Memory B cell (primary cell): ENCODE measurements at places on chromosomes 5 and 9.

GRCh38 chr9:99249619-99250018, 27.5 kb downstream of the SEC61B start:
- DNase-seq: no peak
- peaks cover 2% of the 10 kb centered on the region for H3K36me3 ChIP-seq
- H3K27me3 ChIP-seq: no peaks in the 10 kb centered on the region
- peaks cover 17% of the 10 kb centered on the region for H3K4me1 ChIP-seq
- no peak overlapping the region for H3K27ac ChIP-seq

DNA sequence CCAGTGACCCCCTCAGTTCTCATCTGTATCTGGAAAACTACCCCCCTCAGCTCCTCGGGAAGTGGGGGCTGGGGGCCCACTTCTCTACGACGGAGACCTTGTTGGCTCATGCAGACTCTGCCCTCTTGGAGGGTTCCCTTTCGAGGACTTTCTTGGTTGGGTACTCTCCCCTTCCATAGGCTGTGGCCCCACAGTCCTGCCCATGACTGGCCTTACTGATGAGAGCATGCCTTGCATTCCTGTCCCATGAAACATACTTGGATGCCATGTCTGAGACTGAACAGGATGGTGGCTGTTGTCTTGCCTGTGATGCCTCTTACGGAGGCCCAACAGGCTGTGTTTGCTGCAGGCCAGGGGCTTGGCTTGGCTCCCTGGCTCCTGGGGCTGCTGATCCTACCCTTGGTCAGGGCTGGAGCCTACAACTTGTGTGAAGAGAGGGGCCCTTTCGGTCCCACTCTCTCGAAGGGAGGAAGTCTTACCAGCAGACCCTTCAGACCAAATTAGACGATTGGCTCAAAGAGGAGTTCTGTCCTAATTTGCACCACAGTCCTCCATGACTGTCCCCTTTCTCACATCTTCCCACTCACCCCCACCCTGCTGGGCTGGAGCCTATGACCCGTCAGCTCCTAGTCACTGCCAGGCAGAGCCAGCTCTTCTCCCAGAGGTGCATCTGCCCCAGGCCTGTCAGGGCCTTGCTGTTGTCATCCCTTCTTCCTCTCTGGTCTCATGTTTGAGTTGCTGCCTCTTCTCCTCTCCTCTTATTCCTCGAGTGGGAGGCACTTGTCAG, 109.9 kb downstream of the CACNA1B start:
- no peaks in the 10 kb centered on the region for H3K36me3 ChIP-seq
- no peaks in the 10 kb centered on the region for H3K4me1 ChIP-seq
- no peak overlapping the region for H3K4me3 ChIP-seq
- no peak overlapping the region for H3K27ac ChIP-seq
- DNase-seq: no peak

GRCh38 chr9:136110082-136111061, 8.3 kb downstream of the TMEM250 start:
- no peaks in the 10 kb centered on the region for H3K36me3 ChIP-seq
- no peak overlapping the region for H3K27ac ChIP-seq
- H3K4me1 ChIP-seq: peaks cover 23% of the 10 kb centered on the region
- peaks cover 2% of the 10 kb centered on the region for H3K27me3 ChIP-seq

GRCh38 chr5:54624805-54625568, 107.4 kb downstream of the SNX18 start:
- H3K36me3 ChIP-seq: no peaks in the 10 kb centered on the region
- H3K27me3 ChIP-seq: no peaks in the 10 kb centered on the region
- no peak for DNase-seq
- no peak overlapping the region for H3K4me3 ChIP-seq
- H3K27ac ChIP-seq: no peak overlapping the region

DNA sequence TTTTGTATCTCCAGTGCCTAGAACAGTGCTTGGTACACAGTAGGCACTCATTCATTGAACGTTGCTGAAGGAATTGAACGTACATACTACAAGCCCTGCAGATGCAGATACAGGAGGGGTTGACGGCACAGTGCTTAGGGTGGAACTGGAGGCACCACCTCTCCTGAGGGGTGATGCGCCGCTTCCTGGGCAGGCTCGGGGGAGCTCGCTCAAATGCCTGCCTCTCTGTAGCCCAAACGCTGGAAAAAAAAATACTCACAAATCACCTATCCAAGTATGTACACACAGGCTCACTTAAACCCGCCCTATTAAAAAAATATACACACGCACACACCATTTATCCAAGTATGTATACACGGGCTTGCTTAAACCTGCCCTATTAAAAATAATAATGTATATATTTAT, 536 bp upstream of the COMMD10 start:
- no peaks in the 10 kb centered on the region for H3K27me3 ChIP-seq
- peaks cover 31% of the 10 kb centered on the region for H3K4me1 ChIP-seq
- peak overlapping the region; percentile 74 for H3K4me3 ChIP-seq
- H3K36me3 ChIP-seq: peaks cover 11% of the 10 kb centered on the region
- peak overlapping the region; percentile 97 for H3K27ac ChIP-seq
- DNase-seq: peak; percentile 14

- DNase-seq: no peak
- peaks cover 8% of the 10 kb centered on the region for H3K27me3 ChIP-seq
- H3K27ac ChIP-seq: no peak overlapping the region
- H3K4me1 ChIP-seq: no peaks in the 10 kb centered on the region
Measured at GRCh38 chr5:90741022-90741564, 182.5 kb downstream of the ADGRV1 start.

DNA sequence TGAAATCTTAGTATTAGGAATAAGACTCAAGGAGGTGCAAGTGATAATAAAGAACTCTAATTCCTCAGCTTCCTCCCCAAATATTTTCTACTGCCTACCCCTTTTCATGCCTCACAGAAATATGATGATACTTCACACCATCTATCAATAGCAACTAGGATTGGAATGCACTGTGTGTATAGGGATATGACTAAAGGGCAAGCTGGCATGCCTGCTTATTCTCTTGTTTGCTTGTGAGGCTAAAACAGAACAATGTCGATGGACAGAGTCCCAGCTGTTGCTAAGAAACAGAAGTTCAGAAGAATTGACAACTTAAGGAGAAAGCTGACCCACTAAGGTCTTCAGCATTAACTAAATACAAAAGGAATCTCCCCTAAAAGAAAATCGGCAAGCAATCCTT, 9.7 kb upstream of the CHD1 start:
- H3K4me3 ChIP-seq: no peak overlapping the region
- H3K27ac ChIP-seq: peak overlapping the region; percentile 60
- DNase-seq: no peak
- peaks cover 30% of the 10 kb centered on the region for H3K4me1 ChIP-seq
- peaks cover 2% of the 10 kb centered on the region for H3K36me3 ChIP-seq
- no peaks in the 10 kb centered on the region for H3K27me3 ChIP-seq

GRCh38 chr5:80629281-80629680, 25.2 kb upstream of the MSH3 start:
- DNase-seq: no peak
- H3K27ac ChIP-seq: no peak overlapping the region
- peaks cover 19% of the 10 kb centered on the region for H3K36me3 ChIP-seq
- no peak overlapping the region for H3K4me3 ChIP-seq

DNA sequence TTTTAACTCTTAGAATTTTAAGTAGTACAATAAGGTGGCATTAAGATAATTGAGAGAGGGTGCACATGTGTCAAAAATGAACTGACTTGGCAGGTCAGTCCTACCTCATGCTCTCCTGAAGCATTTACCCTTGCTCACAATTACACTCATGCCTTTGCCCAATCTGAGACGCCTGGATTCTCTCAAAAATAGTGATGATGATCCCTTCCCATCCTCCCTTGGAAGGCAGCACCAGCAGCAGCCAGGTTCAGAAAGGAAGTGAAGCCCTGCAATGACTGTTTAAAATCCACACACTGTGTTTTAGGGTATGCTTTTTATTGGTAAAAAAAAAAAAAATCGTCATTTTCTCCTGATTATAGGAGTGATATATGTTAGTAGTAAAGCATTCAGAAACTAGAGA, 246.6 kb downstream of the PRELID2 start:
- no peak overlapping the region for H3K27ac ChIP-seq
- no peaks in the 10 kb centered on the region for H3K4me1 ChIP-seq
- DNase-seq: no peak
- no peaks in the 10 kb centered on the region for H3K36me3 ChIP-seq

DNA sequence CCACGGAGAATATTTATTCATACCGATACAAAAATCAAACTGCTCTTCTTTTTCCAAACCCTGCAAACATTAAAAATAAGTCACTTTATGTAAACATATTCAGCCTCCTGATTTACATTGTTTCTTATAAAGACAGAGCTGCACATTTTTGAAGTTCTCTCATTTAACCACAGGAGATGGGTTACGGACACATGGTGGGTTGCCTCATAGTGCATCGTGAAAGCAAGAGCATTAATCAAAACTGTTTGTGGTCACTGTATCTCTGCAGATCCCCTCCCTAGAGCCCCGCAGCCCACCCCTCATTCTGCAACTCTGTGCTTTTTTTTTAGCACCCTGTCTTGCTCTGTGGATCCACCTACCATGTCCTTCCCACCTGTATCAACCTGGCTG, 43.3 kb upstream of the EQTN start:
- peaks cover 13% of the 10 kb centered on the region for H3K4me1 ChIP-seq
- no peak overlapping the region for H3K4me3 ChIP-seq
- no peak overlapping the region for H3K27ac ChIP-seq
- peaks cover 5% of the 10 kb centered on the region for H3K36me3 ChIP-seq
- H3K27me3 ChIP-seq: no peaks in the 10 kb centered on the region

- DNase-seq: peak; percentile 17
- no peak overlapping the region for H3K27ac ChIP-seq
- no peaks in the 10 kb centered on the region for H3K27me3 ChIP-seq
Measured at GRCh38 chr9:89740722-89741121, 135.9 kb downstream of the GADD45G start.
